Stimulated activated CD8-positive, alpha-beta memory T cell treated with anti-CD3 and anti-CD28 coated beads, Interleukin-15, amount 100 ng/mL, for 4 hours (primary cell): ENCODE measurements at places on chromosomes 7 and 10.

- DNase-seq, result no peak
These were observed 48.0 kb downstream of the SEC23IP start for GRCh38 chr10:119940487-119940886.

GRCh38 chr10:48309711-48310226 lies 3.3 kb downstream of the MAPK8 start:
- no peak for DNase-seq

GRCh38 chr10:47031211-47031900 lies 120.1 kb downstream of the PTPN20 start:
- DNase-seq, result no peak

- DNase-seq, result no peak
These were observed 12.2 kb downstream of the KCNMA1 start for GRCh38 chr10:77625379-77625778.

GRCh38 chr7:50677638-50677996 lies 105.1 kb downstream of the GRB10 start:
- no peak for DNase-seq

DNA sequence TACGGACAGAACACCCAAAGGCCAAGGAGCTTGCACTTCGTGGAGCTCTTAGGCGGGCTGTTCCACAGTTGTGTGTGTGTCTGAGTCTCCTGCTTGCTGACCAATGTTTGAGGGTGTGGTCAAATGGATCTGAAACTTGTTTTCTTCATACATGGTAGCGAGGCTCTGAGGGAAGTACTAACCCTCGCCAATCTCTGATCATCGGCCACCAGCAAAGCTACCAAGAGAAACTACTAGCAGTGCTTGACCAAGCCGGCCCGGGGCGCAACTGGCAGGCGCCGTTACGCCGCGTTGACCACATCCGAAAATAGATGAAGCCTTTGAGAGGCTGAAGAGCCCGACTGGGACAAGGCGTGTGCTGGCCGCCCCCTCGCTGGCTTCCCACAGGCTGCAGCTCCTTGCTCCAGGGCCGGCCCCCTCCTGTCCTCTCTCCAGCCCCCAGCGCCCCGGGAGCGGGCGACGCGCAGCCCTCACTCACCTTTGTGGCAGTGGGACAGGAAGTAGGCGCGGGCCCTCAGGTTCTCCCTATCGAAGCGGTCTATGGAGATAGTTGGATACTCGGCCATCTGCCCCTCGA lies 384 bp downstream of the DCLRE1C start:
- no peak for DNase-seq

- no peak for DNase-seq
These were observed 3.3 kb downstream of the PLXDC2 start for GRCh38 chr10:19819419-19820033.

GRCh38 chr10:24862589-24862988 lies 89.8 kb downstream of the PRTFDC1 start:
- no peak for DNase-seq

DNA sequence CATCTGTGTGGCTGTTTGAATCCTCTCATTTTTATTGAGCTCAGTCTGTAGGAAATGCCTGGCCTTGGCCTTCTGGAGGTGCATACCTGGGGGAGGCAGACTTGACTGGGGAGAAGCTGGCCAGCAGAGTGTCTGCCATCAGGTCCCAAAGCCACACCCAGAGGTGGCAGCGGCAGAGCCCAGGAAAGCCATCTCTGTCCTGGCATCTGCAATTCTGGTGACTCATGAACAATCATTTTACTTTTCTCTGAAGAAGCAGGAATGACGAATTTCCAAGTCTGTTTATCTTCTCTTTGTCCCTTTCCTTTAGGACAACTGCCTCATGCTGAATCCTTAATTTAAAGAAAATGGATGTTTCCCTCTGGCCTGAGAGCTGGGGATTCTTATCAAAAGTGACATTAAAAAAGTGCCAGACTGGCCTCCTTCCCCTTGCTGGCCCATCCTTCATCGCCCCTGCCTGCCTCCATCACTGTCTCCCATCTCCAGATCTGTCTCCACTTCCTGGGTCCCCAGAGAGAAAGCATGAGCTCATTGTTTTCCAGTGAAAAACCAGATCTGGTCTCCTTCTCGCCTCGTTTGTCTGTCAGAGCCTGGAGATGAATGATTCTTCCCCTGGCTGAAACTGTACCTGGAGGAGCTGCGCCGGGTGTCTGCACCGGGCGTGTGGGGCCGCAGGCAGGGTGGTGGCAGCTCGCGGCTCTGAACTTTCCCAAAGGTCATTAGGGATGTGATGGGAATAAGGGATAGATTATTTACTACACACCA lies 124.5 kb downstream of the TMEM178B start:
- DNase-seq, result no peak

DNA sequence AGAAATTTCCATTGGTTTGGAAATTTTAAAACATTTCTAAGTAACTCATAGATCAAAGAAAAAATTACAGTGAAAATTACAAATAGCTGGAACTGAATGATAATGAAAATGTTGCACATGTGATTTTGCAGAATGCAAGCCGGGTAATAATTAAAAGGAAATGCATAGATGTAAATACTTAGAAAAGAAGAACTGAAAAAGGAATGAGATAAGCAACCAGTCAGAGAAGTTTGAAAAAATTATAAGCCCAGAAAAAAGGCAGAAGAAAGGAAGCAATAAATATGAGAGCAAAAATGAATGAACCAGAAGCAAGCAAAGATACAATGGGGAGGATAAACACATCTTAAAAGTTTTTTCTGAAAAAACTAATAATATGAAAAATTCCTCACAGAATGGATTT lies 3.2 kb upstream of the TMEM273 start:
- DNase-seq, result no peak

GRCh38 chr10:7986851-7987250 lies 67.6 kb upstream of the GATA3 start:
- DNase-seq, result no peak

DNA sequence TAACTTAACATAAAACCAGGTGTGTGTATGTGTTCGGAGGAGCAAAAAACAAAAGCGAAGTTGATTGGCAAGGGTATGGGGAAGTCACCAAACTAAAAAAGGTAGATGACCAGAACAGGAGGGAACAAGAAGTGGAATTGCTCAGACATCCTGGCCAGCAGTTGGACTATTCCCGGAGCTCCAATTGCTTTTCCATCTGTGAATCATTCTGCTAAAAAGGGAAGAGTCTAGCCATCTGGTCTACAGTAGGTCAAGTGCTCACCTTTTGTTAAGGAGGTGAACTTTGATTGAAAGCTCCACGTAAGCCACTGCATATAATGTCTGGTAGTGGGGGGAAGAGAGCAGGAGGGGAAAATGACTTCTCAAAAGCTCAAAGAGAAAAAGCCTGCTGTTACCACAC lies 50.0 kb upstream of the BET1 start:
- DNase-seq, result no peak

- no peak for DNase-seq
These were observed 114.8 kb upstream of the ARID5B start for GRCh38 chr10:61786728-61787127.

DNA sequence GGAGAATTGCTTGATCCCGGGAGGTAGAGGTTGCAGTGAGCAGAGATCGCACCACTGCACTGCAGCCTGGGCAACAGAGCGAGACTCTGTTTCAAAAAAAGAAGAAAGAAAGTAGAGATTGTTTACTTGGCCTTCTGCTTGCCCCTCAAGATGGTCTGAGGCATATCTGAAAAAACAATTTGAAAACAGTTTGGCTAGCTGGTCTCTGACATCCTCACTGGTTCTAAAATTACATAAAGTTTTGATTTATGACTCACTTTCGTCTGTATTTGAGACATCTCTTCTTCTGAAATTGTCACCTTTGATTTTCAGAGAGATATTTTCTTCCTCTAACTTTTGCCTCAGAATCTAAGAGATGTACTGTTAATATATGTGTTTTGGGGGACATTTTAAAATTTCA lies 49.6 kb upstream of the HELLS start:
- DNase-seq, result no peak

DNA sequence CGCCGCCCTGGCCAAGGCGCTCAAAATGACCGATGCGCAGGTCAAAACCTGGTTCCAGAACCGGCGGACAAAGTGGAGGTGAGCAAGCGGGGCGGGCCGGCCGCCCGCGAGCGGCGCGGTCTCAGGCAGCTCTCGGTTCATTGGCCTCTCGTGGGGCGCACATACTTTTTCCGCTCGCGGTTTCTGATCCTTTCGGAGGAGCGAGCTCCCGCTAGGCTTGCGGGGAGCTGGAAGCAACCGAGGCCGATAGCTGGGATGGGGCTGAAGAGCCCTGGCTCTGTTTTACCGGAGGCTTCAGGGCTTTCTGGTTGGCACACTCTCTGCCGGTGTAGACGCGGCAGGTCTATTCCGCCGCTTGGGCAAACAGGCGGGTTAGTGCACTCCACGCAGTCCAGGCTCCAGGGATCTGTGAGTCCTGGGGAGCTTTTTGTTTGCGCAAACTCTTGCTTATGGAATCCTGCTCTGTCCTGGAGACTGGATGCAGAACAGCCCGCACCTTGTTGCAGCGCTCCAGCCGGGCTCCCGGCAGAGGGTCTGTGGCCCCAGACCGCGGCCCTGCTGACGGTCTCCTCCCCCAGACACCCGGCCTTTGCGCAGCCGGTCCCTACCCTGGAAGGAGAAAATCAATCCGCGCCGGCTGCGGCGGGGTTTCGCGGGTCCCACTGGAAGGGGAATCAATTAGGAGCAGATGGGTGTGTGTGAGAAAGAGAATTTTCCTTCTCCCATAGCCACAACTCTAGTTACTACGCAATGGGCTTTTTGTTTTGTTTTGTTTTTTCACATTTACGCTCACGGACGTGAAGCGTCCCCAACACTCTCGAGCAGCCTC lies 3.4 kb downstream of the TLX1 start:
- DNase-seq, result no peak

GRCh38 chr10:78165617-78166016 lies 132.0 kb downstream of the RPS24 start:
- DNase-seq, result no peak

DNA sequence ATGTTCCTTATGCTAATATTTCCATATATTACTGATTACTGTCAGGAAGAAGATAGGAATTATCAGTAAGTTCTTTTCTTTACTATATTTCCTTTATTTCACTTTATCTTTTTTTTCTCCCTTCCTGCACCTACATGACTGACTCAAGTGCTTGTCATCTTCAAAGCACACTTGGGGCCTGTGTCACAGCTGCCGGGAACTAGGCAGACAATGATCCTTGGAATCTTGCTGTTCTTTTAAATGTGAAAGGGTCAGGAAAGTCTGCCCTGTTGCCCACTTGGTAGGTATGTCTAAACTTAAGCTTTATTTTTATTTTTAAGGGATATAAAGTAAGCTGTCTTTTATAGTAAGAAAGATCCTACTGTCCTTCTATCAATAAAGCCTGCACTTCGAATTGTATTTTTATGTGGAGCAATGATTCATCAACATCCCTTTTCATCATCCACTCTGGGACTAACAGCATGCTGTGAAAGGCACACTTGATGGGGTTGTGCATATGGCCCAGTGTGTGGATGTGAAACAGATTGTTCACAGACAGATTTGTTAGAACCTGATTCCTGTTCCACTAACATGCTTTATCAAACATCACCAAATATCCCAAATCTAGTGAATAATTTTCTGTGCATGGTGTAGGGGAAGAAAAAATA lies 556.9 kb downstream of the DNAJB9 start:
- no peak for DNase-seq

GRCh38 chr10:42753507-42754154 lies 29.0 kb upstream of the BMS1 start:
- DNase-seq, result no peak

DNA sequence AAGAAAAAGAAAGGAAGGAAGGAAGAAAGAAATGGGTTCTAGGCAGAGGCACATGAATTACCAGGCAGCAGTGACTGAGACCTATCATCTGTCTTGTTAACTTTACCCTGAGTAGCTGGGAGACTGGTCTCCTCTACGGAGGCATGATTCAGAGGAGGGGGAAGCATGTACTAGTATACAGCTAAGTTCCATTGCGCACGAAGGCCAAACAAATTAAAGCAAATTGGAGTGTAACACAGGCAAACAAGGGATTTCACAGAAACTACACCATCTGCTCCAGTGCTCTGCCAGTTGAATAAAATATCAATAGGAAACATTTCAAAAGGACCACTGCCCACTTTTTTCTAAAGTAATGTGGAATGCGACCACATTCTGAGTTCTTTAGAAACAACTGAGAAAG lies 65.9 kb upstream of the RSU1 start:
- no peak for DNase-seq

DNA sequence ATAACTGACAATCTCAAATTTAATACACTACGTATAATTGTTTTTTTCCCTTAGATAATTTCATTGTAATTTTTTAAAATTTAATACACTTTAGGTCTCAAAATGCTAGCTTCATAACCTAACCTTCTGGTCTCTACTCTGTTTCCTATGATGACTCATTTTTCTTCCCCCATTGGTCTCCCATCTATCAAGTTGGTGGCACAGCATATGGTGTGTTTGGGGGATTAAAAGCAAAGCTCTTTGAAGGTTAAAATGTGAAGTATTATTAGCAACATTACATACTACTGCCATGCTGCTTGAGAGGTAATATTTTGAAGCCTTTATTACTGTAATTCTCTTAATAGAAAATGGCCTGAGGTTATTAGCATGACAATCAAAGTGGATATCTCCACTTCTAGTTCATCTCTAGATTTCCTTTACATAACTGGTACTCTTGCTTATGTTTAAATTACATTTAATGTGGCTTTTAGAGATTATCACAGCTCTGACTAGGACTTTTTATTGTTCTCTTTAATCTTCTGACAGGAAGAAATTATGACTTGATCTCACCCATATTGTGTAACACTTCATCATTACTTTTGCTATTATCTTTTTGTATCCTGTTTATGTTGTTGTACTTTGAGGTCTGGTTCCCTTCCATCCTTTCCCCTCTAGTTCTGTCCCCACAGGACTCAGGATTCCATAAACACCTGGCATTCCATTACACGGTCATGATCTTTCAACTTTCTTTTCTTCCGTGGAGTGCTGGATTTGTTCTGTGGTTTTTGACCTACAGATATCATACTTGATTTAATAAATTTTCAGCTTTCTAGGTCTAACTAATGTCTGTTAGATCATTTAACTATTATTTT lies 185.1 kb downstream of the SEMA3D start:
- DNase-seq, result no peak

GRCh38 chr10:63692220-63692896 lies 171.2 kb downstream of the REEP3 start:
- no peak for DNase-seq

DNA sequence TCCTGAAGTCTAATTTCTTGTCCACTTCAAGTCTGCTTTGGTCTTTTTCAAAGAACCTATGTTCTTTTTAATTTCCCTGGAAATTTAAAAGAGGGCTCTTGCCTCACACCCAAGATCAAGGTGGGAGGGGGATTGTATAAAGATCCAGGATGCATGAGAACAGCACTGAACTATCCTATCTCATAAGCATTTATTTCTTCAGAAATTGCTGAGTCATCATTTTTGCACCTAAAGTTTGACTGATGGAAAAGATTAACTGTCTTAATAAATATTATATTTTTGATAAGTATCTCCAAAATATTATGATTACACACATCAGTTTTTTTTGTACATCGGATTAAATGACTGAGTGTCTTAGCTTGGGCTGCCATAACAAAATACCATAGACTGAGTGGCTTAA lies 90.5 kb downstream of the RPS24 start:
- no peak for DNase-seq

GRCh38 chr10:22323538-22324305 lies 2.8 kb downstream of the BMI1 start:
- DNase-seq, result no peak
